ENCODE measurements at places on chromosomes 5 and 9.

DNA sequence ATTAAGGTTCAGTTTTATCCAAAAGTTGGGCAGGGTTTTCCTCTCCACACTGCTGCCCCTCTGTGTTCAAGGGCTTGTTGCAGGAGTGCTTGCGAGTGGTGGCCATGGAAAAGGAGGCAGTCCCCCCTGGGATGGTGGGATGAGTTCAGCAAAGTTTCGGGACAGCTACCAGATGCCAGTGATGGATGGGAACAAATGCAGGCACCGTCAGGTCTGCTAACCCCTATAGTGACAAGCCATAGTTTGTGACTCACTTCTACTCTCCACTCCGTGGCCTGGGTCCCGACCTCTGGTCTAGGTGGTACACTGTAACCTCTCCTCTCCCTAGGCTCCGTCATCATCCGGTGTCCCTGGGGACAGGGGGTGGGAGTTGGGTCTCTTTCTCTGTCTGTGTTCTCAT lies 3.8 kb upstream of the RNF14 start:
- DNase-seq, result no peak

DNA sequence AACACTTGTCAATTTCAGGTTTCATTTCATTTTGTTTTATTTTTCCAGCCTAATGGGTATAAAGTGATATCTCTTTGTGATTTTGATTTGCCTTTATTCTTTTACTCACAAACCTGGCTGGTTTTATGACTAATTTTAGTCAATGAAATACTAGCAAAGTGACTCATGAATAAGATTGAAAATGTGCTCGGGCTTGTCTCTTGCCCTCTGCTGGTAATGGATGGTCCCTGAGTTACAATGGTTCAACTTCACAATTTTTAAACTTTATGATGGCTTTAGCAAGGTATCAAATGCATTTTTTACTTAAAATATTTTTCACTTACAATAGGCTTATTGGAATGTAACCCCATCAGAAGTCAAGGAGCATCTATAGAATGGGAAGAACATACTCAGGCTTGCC lies 431.4 kb upstream of the CCNG1 start:
- DNase-seq, result no peak

GRCh38 chr9:114902786-114903524 lies 27.4 kb downstream of the TNFSF8 start:
- DNase-seq, result peak; percentile 82

- DNase-seq, result no peak
These were observed 408.9 kb upstream of the DMAC1 start for GRCh38 chr9:8208465-8208864.

DNA sequence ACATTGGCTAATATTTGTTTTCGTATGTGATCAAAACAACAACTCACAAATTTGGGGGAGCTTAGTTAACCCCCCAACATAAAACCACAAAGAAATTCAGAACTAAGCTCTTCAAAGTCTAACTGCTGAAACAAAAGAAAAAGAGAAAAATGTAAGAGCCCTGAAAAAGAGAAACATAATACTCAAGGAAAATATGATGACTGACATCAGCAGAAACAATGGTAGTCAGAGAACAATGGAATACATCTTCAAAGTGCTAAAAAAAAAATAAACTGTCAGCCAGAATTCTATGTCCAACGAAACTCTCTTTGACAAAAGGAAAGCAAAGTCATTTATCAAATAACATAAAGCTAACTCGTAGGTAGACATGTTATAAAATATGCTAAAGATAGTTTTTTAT lies 566.3 kb upstream of the GRAMD2B start:
- no peak for DNase-seq

DNA sequence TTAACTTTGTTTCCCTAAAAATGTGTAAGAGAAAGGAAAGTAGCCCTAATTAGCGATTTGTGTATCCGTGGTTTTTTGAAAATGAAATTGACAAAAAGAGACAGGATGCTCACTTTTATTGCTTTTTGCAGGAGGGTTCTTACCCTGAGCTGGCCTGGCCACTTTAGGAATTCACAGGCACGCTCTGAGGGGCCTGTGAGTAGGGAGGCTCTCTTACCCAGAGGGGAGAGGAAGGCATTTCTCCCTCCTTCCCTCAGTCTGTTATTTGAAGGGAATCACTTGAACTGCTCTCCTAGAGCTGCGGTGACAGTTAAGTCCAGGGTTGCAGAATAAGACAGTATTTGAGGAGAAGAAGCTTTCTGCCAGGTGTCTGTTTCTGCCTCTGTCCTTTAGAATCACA lies 16.7 kb downstream of the PIK3R1 start:
- DNase-seq, result no peak
